Esophagus muscularis mucosa (tissue), 4 donors: ENCODE measurements at places on chromosomes 11 and 22. TPM values are rescaled to one million over a fixed set of nuclear protein-coding genes. Genes with fewer than 3 reads are reported as not detected.

GRCh38 chr11:27497284-27497866 is 9.2 kb downstream of the LIN7C start:
- DNase-seq = no peak

DNA sequence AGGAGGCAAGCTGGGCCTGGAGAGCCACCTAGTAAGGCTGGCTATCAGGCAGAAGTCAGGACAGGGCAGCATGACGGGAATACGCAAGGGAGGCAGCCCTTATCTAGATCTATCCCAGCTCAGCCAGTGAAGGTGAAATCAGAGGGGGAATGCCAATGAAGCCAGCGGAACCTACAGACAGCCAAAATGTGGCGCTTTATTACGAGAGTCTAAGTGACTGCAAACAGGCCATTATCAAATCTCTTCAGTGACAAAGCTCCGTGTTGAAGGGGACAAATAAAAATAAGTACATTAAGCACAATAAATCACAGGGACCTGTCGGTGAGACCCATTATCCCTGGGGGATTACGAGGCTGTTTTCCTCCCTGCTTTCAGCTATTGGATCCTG is 22.8 kb downstream of the LARGE1 start:
- DNase-seq = no peak

DNA sequence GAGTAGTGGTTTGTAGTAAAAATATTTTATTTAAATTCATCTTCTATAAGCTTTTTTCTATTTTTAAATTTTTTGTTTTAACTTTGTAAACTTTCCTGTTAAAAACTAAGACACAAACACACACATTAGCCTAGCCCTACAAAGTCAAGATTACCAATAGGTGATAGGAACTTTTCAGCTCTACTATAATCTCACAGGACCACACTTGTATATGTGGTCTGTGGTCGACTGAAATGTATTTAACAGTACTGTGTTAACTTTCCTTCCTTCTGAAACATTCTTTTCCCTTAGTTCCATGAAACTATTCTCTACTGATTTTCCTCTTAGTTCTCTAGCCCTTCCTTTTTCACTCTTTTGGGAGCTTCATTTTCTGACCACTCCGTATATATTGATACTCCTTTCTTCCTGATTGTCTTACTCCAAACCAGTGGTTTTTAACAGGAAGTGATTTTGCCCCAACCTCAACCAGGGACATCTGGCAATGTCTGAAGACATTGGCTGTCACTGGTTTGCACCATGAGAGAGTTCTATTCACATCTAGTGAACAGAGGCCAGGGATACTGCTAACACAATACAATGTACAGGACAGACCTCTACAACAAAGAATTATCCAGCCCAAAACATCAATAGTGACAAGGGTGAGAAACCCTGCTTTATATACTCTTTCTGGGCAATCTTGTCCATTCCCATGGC is 8.8 kb downstream of the ZW10 start:
- DNase-seq = no peak

DNA sequence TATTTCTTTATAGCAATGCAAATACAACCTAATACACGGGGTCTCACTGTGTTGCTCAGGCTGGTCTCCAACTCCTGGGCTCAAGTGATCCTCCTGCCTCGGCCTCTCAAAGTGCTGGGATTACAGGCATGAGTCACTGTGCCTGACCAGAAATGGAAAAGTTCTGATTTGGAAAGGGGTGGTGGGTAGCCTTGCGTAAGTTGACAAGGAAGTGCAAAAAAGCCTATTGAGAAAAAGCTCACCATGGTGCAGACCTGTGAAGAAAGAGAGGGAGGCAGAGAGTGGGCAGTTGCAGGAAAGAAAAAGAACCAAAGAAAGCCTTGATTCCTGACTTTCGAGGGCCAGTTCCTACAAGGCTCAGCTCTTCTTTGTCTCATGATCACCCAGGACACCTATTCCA is 27.1 kb downstream of the AGBL2 start:
- DNase-seq = no peak

DNA sequence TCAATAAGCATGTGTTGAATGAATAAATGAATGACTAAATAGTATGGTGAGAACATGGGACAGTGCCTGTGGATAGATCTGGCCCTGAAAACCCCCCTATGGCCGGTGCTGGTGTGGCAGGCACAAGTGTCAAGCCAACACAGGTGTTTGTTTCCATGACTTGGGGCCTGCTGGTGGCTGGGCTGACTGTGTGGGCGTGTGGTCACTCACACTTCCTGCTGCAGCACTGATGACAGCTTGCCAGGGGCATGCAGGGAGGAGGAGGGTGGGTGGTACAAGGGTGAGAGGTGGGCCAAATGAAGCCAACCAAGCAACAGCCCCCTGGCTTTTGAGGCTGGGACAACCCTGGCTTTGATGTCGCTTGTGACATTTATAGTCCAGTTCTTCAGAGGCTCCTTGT is 30.3 kb upstream of the ABCC8 start:
- DNase-seq = no peak

GRCh38 chr11:119809346-119809745 is 80.3 kb upstream of the NECTIN1 start:
- no peak for DNase-seq

TEX12 gene
- total RNA-seq = not detected

SMTN gene
- 1,407 TPM for total RNA-seq
